NCI-H460 (cell line): ENCODE measurements at places on chromosomes 7 and 10.

DNA sequence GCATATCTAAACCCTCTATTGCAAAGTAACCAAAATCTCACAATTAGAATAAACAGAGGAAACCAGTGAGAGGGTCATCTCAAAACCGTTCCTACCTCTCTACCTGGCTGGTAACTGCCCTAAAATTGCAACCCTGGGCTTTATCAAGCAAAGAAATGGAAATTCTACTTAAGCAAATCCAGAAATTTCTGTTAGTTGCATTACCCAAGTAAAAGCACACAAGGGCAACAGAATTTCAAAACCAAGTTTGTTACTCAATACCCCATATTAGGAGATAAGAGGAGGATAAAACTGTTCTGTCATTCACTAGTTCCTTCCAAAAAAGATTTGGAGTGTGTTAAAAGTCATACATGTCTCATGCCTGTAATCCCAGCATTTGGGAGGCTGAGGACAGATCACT, 195.3 kb downstream of the FAM107B start:
- no peak for DNase-seq

GRCh38 chr7:99369767-99370391, 4.7 kb upstream of the ARPC1B start:
- no peak for DNase-seq

DNA sequence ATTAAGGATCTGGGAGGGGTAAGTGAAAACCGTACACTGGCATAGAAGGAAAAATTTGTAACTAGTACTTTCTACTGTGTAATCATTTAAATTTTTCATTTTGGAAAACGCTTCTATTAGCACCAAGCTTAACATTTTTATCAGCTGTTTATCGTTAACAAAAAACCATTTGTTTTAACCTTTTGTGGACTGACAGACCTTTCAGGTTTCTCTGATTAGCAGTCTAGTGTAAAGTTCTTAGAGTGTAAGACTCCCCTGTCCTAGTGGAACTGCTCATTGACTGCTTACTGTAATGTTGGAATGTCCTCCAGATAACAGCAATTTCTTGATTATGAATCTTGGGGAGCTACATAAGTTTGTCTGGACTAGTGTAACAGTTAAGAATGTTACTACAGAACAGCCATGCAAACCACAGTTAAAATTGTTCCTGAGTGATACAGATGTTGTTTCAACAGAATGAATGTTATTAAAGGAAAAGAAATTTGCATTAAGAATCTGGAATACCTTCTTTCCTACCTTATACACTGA, 2.0 kb downstream of the DBF4 start:
- no peak for DNase-seq

DNA sequence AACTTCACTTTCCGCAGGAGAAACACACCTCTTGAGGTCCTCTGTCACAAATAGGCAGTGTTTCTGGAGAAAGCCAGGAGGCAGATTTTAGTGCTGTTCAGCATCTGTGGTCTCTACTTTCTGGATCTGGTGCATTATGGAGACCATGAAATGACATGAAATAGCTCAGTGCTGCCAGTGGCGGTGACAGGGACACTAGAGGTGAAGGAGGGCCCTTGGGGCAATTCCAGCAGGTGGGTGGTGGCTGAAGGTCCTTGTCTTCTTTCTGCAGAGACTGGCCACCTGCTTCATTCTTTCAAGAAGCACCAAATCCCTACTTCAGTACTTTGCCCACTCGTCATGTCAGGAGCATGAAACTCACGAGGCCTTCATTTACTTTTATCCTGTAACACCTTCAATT, 135.7 kb downstream of the TCF7L2 start:
- no peak for DNase-seq

DNA sequence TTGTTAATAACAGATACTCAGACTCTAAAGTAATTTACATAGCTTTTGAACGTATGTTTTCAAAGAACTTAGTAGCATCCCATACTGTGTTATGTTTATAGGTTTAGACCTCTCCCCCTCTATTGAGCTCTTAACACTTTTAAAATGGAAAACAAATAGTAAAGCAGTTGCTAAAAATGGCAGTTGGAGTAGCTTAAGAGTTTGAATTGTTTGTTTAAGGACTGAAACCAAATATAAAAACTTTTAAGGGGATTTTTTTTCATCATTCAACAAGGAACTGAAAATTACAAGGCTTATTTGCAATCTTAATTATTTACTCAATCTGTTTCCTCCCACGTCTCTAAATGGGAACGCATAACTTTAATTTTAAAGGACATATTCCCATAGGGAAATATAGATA, 1.6 kb upstream of the SPAG6 start:
- no peak for DNase-seq

DNA sequence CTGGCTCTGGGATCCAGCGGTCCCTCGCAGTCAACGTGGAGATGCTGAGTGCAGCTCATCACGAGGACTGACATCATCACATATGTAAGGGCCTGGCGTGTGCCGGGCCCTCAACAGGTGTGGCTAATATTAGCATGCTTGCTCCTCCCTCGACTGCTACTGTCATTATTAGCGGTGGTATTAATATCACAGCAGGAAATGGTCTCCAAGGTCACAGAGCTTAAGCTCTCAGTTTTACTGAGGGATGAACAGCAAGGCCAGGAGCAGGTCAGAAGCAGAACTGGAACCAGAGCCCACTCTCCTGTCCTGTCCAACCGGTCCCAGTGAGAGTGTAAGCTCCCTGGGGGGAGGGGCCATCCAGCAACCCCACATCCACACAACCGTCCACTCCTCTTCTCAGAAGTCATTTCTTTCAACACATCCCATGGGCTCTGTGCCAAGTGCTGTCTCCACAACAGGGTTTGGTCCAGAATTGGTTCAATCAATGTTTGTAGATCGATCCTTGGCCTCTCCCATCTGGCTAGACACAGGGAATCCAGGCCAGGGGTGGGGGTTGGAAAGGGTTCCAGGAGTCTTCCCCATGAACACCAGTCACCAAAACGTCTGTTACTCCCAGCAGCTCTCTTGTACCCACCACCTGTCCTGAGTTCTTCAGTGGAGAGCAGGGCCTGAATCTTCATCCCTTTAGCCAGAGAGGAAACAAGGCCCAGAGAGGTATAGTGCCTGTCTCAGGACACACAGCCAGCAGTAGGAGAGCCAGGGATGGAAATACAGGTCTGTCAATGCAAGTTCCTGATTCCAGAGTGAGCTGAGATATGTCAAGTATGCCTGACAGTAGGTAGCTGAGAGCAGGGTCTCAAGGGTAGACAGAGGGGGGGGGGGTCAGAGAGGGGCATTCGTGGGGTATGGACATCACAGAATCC, 45.3 kb upstream of the ZMIZ1 start:
- DNase-seq, result no peak

GRCh38 chr10:5573319-5573950, 48.7 kb downstream of the CALML3 start:
- DNase-seq, result no peak

DNA sequence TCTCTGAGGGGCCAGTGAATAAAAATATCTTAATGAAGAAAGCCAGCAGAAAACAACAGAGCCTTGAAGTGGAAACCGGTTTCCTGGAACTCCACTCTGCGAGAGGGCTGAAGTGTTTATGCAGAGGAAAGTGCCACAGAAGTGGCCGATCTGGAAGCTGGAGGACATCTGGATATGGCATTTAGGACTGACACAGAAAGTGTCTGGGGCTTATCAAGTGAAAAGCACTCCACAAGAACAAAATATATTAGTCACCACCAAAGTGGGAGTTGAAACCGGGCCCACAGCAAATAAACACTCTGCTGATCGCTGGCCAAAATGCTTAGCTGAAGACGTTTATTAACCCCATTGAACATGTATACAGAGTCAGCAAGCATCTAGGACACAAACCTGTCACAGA, 7.8 kb downstream of the NOD1 start:
- no peak for DNase-seq

DNA sequence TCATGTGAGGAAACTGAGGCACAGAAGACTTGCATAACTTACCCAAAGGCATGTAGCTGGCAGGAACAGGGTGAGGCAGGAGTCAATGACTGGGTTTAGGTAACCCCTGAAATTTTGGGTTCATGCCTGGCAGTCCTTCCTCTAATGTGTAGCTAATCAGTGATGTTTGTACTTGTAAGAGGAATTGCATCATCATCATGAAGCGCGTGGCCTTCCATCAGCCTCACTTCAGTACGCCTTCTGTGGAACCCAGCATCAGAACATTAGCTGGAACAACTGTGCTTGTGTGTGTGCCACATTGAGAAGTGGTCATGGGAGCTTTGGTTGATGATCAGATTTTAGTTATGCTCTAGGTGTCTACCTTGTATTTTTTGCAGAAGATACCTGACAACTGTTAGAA, 18.2 kb upstream of the STMP1 start:
- no peak for DNase-seq

DNA sequence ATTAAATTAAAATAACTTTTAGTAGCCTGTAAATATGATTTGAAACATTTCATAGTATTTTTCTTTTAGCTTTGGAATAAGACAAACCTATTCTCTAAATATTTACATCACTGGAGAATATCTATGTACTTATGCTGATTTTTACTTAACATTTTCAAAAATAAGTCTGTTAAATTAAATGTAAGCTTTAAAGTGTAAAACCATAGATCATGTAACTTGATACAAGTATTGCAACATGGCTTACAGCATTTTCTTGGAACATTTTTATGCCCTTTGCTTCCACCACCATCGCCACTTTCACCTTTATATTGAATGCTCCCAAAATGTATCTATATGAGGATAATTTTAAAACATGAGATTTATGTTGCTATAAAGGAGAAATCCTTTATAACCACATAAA, 427.1 kb downstream of the GFRA1 start:
- DNase-seq, result no peak

DNA sequence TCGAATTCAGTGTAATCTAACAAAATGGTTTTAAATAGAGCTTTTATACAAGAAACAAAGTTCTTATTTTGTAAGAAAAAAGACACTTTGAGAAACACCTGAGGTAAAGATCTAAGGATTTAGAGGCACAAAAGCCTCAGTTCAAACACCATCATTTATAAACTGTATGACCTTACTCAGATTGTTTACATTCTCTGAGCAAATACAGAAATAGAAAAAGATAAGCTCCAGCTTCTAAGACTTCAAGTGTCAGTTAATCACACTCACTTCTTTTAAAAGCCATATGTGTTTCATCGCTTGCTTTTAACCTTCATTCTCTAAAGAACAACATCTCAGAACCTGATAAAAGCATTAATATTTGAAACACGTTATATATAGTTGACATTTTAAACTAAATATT, 27.9 kb downstream of the CADPS2 start:
- no peak for DNase-seq

- DNase-seq, result no peak
Observed at GRCh38 chr10:127034034-127034633, 128.9 kb downstream of the DOCK1 start.

- peak; percentile 47 for DNase-seq
Observed at GRCh38 chr10:77926566-77927401, at the start of gene DLG5. TSS of gene DLG5 (minus strand) at chr10:77926755. CDS start at chr10:77926520, 235 bp downstream.

DNA sequence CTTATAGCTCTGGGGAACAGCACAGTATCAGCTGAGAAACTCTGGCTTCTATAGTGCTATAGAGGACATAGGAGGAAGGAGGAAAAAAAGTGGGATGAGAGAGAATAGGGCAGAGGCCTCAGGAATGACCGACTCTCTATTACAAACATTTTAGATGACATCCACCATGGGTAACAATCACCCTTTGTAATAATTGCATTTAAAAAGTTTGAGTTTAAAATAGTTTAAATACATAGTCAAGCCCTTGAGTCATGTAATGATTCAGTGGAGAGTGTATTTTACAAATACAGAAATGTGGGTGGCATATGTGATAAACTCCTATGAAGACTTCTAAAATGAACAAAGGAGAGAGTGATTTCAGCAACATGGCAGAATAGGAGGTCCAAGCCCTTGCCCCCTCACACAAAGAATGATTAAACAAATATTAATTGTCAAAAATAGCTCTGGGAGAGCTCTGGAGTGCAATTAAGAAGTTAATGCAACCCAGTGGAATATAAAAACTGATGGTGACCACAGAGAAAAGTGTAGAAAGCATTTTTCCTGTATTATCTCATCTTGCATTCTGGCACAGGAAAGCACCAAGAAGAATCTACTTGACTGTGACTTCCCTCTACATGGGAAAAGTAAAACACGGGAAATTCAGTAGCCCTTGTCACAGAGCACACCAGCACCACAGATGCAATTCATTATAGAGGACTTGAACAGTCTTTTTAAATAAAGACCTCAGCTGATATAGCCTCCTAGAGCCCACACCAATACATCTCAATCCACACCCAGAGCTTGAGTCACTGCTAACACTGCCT, 569.0 kb upstream of the SORCS1 start:
- no peak for DNase-seq

DNA sequence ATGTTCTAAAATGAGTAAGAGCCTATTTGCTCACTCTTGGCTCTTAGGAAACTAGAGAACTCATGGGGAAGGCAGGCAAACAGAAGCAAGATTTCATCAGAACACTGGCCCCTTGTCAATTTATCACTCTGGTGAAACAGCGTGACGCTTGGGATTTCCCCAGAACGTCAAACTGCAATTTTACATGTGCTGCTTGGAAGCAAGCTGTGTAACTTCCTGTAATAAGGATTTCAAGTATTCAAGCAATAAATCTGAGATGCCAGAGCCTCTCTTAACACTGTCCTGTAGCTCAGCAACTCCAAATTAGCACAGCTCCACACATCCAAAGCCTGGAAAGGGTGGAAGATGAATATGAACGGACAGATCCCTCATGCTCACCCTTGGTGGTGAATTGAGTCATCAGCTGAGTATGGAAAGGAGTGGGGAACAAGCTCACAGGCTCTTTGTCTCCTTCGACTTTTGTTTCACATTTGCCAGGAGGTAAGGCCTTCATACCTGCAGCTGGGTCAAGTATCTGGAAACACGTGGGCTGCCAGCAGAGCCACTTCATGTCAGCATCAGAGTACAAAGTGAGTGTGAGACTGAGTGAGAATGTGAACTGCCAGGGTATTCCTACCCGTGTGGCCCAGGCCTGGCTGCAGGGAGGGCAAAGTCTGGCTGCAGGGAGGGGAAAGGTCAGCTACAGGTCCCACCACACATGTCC, 140.4 kb upstream of the NAMPT start:
- DNase-seq, result peak; percentile 100

DNA sequence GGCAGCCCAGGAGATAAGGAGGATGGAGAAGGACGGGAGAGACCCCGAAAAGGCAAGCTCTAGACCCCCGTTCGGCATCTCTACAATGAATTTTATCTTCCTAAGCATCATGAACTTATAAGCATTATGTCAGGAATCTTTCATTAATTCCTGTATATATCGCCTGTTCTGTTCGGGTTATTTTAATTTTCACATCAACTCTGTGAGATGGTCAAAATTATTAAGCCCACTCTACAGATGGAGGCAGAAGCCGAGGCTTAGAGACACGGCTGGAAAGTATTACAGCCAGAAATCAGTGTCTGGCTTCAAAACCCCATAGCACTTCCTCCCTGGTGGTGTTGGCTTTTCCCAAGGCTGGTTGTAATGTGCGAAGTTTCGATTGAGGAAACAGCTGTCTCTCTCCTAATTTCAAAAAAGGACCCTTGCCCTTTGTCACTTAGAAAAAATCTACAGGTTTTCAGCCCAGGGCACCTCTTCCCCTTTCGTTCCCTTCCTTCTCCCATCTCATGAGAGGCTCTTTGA, 1.5 kb upstream of the GRM8 start:
- DNase-seq, result no peak
